Non-pigmented ciliary epithelial cell (primary cell): ENCODE measurements at places on chromosomes 5 and 9.

DNA sequence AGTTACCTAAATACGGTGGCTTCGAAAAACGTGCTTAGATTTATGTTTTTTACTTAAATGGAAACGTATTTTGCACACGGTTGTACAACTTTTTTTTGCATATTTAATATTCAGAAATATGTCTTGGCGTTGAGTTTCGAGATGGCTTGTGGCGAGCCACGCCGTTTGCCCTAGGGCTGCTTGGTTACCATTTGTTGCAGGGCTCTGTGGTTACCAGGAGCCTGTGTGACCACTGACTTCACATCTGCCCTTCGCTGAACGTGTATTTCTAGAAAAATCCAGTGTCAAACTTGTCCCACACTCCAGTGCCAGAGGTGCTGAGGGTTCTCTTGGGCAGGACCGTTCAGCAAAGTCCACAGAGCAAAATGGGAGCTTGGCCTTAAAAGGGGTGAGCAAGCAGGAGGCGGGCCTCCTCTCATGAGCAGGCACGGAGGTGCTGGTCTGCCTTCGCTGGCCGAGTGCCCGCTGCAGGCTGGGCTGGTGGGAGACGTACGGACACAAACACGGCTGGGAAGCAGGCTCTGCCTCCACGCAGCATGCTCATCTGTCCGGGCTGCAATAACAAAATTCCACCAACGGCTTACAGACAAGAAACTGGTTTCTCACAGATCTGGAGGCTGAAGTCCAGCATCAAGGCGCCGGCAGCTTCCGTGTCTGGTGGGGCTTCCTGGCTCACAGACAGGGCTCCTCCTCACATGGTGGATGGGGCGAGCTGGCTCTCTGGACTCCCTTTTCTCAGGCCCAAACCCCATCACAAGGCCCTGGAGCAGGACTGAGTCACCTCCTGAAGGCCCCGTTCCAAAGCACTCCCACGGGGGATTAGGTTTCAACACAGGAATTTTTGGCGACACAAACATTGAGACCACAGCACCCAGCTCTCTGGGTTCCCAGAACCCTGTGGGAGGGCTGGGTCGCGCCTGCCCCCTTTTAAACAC, 5.4 kb downstream of the MRPL36 start:
- DNase-seq = peak; percentile 86

DNA sequence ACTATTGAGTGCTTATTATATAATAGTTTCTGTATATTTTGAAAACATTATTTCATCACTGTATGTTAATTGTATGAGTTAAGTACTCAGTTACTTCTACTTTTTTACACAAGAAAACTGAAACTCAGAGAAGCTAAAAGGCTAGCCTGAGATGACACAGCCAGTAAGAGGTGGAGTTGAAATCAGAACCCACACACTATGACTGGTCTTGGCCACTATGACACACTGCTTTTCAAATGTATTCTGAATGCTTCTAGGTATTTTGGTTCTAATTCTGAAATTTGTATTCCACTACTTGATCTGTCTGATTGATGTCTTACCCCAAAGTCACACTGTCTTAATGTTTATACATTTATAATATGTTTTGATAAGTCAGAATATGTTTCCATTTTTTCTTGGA, 181.8 kb downstream of the ZDHHC21 start:
- DNase-seq = peak; percentile 1

DNA sequence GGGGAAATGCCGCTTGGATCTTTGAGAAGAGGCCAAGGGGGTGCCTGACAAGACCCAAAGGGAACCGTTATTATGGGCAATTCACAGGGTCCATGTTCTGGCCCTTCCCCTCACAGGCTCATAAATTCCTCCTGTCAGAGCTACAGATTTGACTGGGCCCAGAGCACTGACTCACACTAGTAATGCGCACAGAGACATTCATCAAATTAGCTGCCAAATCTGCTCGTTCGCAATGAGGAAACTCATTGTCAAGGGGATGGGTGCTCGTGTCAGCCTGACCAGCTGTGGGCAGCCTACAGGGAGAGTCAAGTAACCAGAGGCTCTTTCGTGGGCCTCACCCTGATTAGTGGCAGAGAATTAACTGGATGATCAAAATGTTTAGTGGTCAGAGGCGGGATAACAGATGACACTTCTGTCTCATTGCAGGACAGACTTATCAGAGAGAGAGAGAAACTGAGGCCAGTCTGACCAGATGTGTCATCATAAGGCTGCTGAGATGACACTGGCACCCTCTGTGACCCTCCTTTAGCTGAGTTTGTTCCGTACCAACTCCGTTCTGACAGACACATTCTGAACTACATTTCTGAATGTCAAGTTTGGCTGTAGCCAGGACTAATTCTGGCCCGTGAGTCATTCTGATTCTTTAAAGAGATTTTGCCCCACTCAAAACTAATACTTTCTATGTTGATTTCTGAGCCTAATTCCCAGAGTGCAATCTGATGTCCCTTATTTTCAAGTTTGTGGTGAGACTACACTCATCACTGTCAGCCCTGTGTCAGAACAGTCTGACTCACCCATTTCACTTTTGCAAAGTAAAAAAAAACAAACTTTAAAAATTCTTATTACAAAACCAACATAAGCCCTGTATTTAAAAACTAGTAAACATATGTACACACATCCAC, 377.1 kb downstream of the ACTL7B start:
- no peak for DNase-seq

DNA sequence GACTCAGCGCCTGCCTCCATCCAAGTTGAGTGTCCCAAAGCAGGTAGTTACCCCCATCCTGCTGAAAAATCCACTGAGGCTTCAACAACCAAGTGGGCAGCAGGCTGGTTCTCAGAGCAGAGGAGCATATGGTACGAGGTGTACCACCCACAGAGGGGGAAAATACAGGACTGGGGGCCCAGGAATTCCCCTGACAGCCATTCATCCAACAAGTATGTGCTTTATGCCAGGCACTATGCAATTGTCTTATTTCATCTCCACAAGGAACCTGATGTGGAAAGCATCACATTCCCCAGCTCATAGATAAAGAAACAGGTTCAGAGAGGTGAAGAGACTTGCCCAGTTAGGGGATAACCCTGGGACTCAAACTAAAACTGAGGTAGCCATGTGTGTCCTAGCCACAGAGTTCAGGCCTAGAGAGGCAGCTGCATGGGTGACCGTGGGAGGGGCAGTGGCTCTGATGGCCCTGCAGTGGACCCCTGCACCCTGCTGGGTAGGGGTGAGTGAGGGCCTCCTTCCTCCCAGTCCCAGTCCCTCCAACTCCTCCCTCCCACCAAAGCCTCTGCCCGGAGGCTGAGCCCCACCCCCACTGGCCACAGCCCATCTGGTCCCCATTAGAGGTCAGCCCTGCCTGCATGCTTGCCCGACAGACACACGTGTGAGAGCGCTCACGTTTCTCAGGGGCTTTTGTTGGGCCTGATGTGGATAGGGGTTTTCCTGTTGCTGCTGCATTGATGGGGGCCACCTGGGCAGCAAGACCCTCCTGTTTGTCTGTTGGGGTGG, 11.5 kb downstream of the PDLIM4 start:
- DNase-seq = no peak

DNA sequence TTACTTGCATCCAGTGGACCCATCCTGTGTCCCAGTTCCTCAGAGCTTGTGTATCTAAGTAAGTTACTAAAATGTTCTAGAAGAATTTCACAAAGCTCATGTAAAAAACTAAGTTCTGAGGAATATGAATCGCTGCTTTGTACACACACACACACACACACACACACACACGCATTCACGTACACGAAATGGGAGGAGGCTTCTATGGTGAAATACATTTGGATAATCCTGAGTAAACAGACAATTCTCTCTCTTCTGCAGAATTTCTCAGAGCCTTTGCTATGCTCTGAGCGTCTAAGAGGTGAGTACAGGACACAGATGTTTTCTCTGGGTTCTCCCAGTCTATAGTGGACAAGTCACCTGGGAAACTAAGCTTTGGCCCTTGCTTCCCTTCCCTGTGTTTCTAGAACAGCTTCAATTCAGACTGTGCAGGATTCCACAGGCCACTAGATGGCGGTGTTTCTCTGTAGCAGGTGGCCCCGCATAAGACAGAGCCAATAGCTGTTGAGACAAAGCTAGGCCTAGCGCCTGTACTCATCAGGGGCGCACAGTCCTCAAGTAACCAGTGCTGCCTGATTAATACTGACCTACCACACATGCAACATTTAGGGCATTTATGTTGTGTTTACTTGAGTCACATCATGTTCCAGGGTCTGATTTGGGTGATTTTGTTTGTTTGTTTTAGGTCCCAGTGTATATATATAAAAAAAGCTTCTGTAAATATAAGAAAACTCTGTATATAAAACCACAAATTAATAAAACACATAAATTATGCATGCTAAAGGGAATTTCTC, 114.8 kb downstream of the LIFR start:
- peak; percentile 64 for DNase-seq

DNA sequence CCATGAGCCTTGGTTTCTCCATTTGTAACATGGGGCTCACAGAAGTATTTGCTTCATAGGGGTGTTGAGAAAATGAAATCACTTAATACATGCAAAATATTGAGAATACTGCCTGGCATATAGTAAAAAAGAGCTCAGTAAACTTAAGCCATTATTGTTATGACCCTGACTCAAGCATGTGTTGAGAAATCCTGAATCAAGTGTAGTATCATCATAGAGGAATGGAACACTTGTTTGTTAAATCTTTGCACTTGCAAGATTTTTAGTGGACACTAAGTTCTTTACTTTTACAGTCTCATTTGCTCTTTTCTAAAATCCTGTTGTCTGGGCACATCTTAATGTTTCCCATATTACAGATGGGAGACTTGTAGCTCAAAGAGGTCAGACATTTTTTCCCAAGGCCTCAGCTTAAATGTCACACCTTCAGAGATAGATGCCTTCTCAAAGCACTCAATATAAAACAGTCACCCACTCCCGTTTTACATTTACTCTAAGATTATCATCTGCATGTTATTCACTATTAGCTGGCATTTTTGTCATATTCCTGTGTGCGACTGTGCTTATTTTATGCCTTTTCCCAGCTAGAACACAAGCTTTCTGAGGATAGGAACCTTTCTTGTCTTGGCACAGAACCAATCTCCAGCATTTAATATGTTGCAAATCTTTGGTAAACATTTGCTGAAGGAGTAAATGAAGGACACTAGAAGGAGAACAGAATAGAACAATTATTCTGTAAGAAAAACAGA, 250.0 kb upstream of the TNC start:
- no peak for DNase-seq

GRCh38 chr5:78300464-78301045, 6.1 kb upstream of the AP3B1 start:
- DNase-seq = no peak

DNA sequence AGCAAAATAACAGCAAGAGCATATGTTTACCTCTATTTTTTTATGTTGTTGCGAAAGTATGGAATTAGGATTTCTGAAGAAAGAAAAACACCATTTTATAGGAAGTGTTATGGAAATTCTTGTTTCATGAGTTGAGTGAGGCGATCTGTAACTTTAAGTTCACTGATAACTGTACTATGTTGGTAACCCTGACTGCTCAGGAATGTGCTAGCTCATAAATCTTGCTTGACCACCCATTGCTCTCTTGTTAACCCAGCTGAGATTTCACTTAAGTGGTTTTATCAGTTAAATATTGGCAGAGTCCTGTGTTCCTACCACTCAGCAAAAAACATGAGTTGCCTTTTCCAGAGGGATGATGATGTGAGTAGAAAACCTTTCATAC, 91.1 kb upstream of the STARD4 start:
- DNase-seq = peak; percentile 47

DNA sequence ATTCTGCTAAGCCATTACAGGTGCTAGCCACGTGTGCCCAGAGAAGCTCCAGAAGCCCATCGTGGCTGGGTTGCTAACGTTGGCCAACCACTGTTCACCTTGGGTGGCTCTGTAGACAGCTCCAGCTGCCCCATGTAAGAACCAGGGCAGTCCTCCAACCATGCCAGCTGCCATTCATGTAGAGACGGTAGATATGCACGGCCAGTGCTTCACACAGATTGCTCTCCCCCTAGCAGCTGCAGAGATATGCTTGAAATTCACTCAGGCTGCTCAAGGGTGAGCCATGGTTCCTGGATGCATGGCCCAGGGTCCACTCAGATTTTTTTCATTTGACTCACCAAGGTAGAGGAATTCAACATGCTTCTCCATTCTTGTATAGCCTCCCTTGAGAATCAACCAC, 31.0 kb downstream of the GADD45G start:
- peak; percentile 24 for DNase-seq

DNA sequence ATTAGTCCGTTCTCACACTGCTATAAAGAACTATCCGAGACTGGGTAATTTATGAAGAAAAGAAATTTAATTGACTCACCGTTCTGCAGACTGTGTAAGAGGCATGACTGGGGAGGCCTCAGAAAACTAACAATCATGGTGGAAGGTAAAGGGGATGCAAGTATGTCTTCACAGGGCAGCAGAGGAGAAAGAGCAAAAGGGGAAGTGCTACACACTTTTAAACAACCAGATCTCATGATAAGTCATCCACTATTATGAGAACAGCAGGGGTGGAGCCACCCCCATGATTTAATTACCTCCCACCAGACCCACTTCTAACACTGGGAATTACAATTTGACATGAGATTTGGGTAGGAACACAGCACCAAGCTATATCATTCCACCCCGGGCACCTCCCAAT, 26.6 kb downstream of the FST start:
- DNase-seq = no peak

DNA sequence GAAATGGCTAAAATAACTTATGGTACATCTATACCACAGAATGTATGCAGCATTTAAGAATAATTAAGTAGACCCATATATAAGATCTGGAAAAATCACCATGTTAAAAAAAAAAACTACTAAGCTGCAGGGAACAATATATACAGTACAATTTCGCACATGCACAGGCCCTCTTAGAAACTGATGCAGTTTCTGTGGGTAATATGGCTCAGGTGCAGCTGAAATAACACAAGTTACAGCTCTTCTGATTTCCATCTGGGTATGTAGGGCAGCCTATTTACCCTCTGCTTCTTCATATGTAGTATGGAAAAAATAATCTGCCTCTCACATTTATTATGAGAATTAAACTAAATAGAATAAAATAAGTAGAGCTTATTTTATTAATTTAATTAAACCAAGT, 82.9 kb downstream of the YIPF5 start:
- DNase-seq = no peak

- peak; percentile 41 for DNase-seq
These were observed at the start of the genes MRRF and RBM18 for GRCh38 chr9:122264360-122265148. Gene MRRF, plus strand, starts transcription at chr9:122264882. Its CDS starts 6,010 bp downstream, at chr9:122270892. Gene RBM18, minus strand, starts transcription at chr9:122264840. Its CDS starts 3,348 bp downstream, at chr9:122261492.

DNA sequence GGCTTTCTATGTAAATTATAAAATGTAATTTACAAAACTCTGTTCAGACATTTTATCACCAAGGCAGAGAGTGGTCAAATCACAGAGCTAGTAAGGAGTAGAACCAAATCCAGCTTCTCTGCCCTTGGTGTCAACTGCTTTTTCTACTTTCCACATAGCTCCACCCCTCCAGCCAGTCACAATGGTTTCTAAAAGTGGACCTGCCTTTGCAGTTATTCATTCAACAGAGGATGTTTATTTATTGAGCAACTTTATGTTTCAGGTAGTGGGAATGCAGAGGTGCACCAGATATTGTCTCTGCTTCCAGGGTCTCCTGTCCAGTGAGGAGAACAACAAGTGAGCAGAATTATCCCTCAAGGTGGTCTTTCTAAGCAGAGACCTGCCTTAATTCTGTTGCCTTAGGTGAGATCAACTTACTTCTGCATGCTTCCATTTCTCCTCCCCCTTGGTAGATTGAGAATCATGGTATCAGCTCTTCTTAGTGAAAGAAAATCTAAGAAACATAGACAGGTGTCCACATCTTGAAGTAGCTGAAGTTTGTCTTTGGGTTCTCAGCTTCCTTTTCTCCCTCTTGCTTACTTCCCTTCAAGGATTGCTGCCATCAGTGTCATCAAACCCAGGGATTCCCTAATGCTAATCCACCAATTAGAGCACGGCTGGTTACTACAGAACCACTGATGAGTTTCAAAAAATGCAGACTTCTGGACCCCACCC, 17.2 kb upstream of the PDCD1LG2 start:
- DNase-seq = no peak
